Stimulated activated CD4-positive, alpha-beta T cell treated with anti-CD3 and anti-CD28 coated beads, Interleukin-1b, Interleukin-23, amount 100 ng/mL, for 4 hours (primary cell): ENCODE measurements at places on chromosomes 4 and X.

GRCh38 chrX:16458208-16458607, 191.8 kb upstream of the S100G start:
- no peak for DNase-seq

- no peak for DNase-seq
Measured at GRCh38 chr4:78120144-78120880, 63.2 kb downstream of the FRAS1 start.

DNA sequence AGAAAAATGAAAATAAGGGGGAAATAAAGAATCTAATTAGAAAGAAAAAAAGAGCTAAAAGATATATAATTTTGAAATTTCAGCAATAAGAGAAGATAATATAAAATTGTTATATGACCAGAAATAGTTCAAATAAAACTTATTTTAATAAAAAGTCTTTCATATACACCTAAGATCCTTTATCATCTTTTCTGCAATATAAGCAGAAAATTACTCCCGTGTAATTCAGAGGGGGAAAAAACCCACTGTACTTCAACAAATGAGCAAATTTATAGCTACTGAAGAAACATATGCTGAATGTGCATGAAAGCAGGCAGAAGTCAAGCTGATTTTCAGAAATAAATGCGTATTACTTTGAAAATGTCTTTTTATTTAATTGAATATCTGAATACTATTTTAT, 771.3 kb downstream of the FAT4 start:
- DNase-seq, result no peak

GRCh38 chr4:20883231-20883630, 183.0 kb downstream of the PACRGL start:
- DNase-seq, result no peak
